ENCODE measurements at places on chromosomes 7 and 10.

- peak; percentile 58 for DNase-seq
These were observed 33.4 kb upstream of the C1GALT1 start for GRCh38 chr7:7148798-7149481.

DNA sequence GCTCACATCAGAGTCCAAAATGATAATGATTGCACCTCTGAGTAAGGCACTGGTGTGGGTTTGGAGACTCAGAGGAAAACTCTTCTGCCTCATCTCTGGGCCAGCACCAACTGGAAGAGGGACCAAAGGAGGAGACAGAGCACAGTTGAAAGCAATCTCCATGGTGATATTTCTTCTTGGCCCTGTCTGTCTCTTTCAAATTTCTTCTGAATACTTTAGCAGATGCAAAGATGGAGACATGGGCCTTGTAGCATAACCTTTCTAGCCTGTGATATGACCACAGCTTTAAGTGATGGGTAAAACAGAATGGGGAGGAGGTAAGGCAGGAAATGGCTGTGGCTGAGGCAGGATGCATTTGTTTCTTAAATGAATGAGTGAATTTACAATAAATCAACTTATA, 12.2 kb upstream of the GIMAP7 start:
- DNase-seq = no peak

GRCh38 chr7:86411814-86412213, 231.9 kb upstream of the GRM3 start:
- peak; percentile 24 for DNase-seq

DNA sequence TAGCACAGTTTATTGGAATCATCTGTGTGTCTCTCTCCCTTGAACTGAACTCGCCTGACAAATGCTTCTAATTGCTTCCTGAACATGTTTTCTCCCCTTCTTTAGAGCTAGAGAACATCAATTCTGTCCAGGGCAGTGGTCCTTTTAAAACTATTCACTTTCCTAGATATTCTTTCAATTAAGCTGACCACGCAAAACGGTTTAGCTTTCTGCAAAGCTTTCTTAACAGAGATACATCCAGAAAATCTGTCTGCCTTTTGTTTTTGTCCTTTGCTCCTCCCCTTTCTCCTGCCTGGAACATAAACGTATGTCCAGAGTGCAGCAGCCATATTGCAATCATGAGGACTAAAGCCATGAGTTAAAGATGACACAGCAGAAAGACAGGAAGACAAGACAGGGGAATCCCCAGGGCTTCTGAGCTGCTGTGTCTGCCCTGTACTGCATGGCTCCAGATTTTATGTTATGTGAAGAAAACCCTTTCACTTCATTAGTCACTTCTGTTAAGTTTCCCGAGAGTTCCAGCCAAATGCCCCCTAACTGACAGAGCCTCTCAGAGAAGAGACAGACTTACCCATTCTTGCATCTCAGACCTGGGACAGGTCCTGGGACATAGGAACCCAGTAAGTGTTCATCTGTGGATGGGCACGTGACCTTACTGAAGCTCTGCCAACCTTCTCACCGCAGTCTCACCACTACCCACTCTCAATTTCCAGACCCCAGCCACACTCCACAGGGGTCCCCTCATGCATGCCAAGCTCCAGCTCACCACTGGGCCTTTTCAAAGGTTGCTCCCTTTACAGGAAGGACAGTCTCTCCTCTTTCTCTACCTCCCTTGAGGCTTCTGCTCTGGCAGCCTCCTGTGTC, 35.0 kb upstream of the CPXM2 start:
- DNase-seq = peak; percentile 29

GRCh38 chr7:2049111-2049781, 183.5 kb downstream of the MAD1L1 start:
- DNase-seq = peak; percentile 27

DNA sequence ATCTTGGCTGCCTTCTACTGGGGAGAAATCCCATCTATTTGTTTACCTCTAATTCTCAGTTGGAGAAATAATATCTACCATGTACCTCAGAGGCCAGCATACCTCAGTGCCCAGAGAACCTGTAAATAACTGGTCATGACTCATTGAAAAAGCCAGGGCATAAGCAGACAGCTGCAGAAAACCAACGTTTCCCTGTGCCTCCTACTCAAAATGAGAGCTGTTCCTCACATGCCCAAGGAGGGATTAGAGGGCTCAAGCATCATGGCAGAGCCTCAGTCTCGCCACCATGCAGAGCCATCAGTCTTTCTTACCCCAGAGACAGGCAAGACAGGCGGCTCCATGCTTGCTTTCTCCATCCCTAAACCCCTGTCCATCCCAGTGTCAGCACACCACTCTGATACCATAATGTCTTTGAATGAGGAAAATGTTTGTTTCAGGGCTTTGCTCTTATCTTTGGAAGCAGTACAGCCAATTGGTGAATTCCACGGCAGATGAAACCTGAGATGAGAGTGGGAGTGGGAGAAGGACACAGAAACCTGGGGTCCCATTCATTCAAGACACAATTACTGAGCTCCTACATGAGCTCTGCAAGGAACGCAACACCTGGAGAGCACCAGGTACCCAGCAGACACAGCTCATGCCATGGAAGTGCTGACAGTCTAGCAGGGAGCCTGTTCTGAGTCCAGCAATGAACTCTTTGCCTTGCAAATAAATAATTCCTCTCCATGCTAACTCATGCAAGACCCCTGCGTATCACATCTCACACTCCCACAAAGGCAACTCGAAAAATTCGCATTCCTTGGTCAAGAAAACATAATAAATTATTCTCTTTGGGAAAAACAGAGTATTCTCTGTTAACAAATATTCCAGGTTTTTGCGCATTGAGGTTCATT, 21.1 kb downstream of the PON1 start:
- DNase-seq = peak; percentile 4

DNA sequence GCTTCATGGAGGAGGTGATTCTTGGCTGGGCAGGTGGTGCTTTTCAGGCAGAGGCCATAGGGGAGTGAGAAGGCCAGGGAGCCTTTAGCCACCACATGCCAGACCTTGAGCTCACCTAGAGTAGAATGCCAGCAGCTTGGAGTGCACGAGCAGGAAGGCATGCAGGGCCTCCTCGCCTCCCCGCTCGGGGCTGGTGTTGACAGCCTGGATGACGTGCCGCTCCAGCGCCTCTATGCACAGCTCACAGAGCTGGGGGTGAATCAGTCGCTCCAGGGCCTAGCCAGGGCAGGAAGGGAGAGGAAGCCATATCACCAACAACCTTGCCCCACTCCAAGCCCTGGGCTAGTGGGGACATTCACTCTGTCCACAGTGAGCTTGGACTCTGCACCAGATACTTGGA, 15.7 kb downstream of the HPS1 start:
- DNase-seq = peak; percentile 27

GRCh38 chr7:2255145-2256139, 13.4 kb downstream of the NUDT1 start:
- DNase-seq = peak; percentile 36

GRCh38 chr7:108770981-108771745, 201.5 kb downstream of the DNAJB9 start:
- DNase-seq = no peak

- no peak for DNase-seq
These were observed 80.8 kb downstream of the RBM20 start for GRCh38 chr10:110724937-110725336.
